Stimulated activated CD4-positive, alpha-beta T cell treated with anti-CD3 and anti-CD28 coated beads, Interleukin-1b, Interleukin-23, amount 100 ng/mL, for 1 hour (primary cell): ENCODE measurements at places on chromosomes 11 and 22.

DNA sequence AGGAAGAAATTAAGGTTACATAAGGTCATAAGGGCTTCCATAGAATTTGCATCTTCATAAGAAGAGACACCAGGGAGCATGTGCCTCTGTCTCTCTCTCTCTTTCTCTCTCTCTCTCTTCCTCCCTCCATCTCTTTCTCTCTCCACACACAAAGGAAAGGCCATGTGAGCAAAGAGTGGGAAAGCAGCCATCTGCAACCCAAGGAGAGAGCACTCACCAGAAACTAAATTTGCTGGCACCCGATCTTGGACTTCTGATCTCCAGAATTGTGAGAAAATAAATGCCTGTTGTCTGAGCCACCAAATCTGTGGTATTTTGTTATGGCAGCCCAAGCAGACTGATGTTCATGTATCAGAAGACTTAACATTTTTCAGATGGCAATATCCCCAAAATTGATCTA is 6.4 kb upstream of the KRTAP5-10 start:
- no peak for DNase-seq

DNA sequence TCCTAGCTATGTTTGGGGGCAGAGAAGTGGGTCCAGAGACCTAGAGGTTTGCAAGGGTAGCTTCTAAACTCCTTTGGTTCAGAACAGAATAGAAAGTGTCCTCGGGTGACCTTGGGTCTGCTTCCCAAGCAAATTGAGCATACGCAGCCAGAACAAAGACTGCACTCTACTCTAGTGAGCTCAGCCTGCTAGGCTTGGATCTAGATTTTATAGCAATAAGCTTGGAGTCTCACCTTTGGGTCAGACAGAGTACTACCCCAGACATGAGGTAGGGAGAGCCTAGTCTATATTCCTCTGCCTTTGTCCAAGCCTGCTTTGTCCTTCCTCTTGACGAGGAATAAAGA is 52.6 kb upstream of the ELF5 start:
- DNase-seq, result no peak

DNA sequence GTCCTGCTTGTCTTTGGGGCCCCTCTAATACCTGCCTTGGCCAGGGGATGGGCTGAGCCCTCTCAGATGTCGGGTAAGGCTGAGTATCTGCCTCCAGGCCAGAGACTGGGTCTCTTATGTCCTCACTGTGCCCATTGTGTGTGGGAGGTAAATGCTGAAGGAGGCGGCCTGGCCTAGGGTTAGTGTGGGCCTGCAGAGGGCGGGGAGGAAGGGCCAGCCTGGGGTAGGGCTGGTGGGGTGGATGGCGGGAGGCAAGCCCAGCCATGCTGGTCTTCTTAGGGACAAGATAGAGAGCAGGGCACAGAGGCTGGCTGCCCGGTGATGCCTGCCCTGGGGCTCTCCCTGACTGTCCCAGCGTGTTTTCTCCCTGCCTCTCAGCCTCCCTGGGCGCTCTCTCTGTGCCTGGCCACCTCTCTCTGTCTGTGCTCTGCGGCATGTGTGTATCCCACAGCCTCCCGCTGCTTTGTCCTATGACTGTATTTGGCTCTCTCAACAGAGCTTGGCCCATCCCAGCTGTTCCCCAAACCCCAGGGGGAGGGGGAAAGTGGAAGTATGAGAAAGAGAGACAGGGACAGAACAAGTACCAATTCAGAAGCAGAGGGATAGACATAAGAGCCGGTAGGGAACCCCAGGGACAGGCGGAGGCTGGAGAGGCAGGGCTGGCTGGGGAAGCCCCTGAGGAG is 57.0 kb downstream of the PDE2A start:
- DNase-seq, result no peak

- DNase-seq, result no peak
These were observed 9.8 kb downstream of the ARRB1 start for GRCh38 chr11:75341612-75342011.

DNA sequence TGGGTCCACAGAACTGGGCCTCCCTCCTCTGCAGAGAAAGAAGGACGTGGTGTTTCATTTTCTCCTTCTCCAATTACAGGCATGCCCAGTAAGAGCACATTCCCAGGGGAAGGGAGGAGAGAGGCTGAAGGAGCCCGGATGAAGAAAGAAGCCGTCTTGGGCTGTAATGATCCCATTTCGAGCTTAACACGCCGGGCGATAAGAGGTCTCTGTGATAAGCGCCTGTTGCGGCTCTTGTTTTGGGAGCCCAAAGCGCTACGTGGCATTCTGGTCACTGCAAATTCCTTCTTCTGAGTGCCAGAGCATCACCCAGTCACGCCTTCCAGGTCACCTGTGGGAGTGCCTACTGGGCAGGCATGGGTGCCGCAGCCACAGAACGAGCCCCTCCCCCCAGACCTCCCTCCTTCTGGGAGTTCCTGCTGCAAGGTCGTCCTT is 57.5 kb downstream of the ANO1 start:
- DNase-seq, result no peak

DNA sequence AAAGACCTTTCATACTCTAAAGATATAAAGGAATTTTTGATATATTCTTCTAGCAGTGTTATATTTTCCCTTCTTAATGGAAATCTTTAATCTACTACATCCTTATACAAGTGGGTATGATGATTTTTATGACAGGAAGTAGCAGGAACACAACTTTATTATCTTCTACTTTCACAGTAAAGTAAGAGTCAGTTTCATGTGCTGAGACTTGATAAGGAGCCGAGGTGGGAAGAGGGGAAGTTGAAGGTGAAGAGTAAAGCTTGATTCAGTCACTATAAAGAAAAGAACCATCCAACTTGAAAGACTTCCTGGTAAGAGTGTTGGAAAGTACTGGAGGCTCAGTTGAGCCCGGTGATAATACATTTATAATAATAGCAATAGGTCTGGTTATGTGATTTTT is 82.1 kb upstream of the PTH start:
- DNase-seq, result no peak

- no peak for DNase-seq
These were observed 19.7 kb upstream of the DNAJB13 start for GRCh38 chr11:73931039-73931645.

DNA sequence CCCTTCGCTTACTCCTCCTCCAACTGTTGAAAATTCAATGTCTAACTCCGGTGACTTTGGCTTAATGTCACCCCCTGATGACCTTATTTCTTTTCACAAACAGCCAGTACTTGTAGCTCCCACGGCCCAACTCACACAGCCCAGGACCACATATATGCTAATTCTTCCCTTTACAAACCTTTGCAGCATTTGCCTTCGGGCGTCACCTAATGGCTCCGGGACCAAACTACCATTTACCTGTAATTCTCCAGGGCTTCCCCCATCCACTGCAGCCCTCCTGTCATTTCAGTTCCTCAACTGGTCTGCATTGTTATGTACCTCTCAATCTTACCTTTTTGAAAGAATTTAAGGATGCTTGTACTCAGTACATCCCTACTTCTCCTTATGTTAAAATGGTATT is 29.8 kb upstream of the OR56B4 start:
- DNase-seq, result no peak

DNA sequence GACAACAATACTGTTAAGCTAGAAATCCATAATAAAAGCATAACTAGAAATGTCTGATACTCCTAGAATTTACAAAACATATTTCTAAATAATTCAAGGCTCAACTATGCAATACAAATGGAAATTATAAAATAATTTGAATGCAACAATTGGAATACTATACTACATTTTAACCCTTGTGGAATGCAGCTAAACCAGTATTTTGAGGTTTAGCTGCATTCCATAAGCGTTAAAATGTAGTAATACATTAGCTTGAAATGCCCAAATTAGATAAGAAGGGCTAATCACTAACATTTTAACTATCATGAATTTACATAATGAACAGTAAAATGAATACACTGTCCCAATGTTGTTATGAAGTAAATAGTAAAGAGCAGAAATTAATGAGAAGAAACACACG is 617.2 kb upstream of the CHORDC1 start:
- DNase-seq, result no peak

DNA sequence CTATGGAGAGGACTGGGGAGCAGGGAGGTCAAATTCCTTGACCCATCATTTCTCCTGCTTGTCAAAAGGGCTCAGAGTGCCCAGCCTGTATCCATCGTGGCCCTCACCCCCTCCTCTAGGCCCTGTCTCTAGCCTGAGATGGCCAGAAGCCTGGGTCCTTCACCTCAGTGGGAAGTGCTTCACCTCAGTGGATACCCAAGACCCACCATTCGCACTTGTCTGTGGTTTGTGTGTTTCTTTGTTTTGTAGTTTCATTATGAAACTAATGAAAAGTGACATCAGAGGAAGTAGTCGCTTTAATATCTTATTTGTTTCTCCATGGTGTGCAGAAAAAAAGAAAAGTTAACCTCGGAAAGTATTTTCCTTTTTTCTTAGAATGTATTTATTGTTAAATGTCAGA is 194.0 kb upstream of the CADM1 start:
- DNase-seq, result no peak

DNA sequence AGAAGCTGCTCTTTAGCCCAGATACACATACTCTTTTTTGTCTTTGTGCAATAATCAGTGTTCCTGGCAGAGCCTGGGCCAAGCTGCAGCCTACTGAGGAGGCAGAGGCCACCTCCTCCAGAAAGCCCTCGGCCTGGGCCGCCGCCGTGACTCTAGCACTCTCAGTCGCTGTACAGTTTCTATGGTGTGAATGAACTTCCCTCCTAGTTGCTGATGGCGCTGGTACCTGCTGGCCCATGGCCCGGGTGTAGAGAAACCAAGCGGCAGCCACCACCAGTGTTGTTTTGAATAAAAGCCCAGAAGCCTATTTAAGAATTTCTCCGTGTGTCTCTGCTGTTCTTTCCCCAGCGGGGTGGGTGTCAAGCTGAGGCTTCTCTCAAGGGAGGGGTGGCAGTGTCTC is 118.9 kb downstream of the CACNA1I start:
- no peak for DNase-seq

- no peak for DNase-seq
These were observed 27.6 kb upstream of the ARL14EP start for GRCh38 chr11:30295178-30295885.
